ENCODE measurements at places on chromosomes 7 and 10. TPM values are rescaled to one million over a fixed set of nuclear protein-coding genes. Genes with fewer than 3 reads are reported as not detected.

GRCh38 chr7:137755846-137756651 lies 90.7 kb downstream of the DGKI start:
- peak; percentile 26 for DNase-seq

DNA sequence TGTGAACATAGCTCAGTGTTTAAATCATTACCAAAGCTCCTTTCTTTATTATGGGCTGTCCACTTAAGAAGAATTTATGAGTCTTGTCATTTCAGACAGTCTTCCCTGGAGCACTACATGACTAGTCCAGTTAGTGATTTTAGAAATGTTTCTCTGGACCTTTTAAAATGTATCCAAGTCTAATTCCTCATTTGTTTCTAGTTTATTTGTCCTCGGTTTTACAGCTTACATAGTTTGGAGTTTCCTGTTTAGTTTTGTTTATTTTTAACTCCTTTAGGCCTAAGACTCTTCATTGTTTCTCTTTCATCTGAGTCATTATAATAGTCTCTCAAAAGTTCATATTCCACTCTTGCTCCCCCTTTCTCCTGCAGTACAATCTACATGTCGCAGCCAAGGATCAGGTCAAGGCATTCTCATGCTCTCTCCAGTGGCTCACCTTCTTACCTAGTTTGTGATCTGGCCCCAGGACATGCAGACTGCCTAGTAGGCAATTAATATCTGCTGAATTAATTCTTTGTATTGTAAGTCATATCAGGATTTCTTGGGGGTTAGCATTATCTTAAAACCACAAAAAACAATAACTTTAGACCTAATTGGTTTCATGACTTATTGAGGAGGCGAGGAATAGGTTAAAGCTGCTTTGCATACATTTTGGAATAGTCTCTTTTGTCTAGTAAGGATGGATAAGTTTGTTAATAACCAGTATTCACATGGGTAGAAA lies 93.8 kb downstream of the MAPK8 start:
- peak; percentile 67 for DNase-seq

GRCh38 chr7:19928247-19928646 lies 154.8 kb upstream of the TMEM196 start:
- DNase-seq: no peak

- DNase-seq: no peak
Measured at GRCh38 chr7:111676811-111677210, 114.5 kb upstream of the IMMP2L start.

GRCh38 chr10:124193309-124193696 lies 99.9 kb upstream of the CHST15 start:
- DNase-seq: no peak

DNA sequence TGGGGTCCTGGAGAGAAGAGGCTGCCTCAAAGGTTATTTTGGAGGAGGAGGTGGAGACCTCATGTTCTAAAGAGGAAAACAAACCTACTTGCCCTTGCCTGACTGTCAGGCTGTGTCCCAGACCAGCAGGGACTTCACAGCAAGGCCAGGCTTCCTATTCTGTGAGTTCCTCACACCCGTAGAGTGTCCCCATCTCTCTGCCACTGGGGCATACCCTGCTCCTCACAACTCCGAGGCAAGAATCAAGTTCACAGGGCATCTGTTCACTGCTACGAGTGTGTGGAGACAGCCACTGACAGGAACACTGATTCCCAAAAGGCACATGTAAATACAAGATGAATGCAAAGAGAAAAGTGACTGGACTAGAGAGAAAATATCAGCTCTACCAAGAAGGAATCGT lies 38.0 kb downstream of the PDE1C start:
- DNase-seq: no peak

DNA sequence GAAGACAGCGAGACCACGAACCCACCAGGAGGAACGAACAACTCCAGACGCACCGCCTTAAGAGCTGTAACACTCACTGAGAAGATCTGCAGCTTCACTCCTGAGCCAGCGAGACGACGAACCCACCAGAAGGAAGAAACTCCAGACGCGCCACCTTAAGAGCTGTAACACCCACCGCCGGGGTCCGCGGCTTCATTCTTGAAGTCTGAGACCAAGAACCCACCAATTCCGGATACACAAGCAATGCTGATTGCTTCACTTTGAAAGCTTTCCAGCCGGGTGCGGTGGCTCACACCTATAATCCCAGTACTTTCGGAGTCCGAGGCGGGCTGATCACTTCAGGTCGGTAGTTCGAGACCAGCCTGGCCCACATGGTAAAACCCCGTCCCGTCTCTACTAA lies 177.2 kb upstream of the MYO3A start:
- DNase-seq: no peak

GRCh38 chr10:79073784-79074432 lies 5.1 kb downstream of the ZMIZ1 start:
- peak; percentile 58 for DNase-seq

DNA sequence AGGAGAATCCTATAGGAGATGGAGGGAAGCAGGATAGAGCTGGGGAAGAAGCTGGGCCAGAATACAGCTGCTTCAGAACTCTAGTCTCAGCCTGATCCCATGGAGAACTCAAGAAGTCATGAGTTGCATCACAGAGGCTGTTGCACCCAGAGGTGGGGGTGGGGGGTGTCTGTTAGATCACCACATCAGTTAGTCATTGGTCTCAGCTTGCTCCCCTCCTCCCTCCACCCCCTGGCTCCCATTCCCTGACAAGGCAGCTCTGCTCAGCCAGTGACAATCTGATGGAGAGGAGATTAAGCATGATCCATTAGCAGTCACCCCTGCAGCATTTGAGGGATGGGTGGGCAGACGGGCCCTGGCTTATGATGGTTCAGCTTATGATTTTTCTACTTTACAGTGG lies 58.4 kb upstream of the FGL2 start:
- no peak for DNase-seq

DNA sequence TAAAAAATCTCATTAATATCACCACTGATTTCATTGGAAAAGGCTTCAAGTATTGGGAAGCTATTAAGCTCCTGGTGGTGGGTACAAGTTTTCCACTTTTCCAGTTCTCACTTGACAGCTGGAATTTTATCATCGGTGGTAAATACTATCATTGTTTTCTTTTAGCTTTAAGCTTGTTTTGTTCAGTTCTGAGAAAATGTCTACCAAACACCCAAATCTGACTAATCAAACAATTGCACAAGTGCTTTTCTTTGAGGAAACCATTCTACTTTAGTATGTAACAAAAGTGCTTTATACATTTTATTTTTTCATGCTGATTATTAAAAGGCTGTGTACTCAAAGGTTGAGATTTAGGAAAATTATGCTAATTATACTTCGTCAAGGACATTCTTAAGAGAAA lies 7.9 kb downstream of the PRPF18 start:
- DNase-seq: no peak

DNA sequence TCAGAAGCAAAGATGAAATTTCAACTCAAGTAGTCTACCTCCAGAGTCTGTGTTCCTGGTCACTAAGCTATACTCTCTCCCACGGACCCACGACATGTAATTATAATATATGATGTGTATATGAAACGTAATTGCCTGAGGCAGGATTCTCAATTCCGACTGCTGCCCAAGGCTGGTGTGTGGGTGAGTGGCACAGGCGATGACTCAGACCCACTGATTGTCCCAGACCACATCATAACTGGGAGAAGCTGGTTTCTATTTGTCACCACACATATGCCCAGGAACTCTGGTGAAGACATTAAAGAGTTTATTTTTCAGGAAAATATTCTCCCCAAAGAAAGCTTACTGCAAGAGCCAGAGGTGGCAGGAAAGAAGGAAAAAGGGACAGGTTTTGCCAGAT lies 219.3 kb downstream of the JAZF1 start:
- peak; percentile 52 for DNase-seq

GRCh38 chr10:14545827-14546226 lies 215.1 kb upstream of the FRMD4A start:
- DNase-seq: peak; percentile 72

- no peak for DNase-seq
Measured at GRCh38 chr7:1210321-1210978, 22.2 kb upstream of the UNCX start.

DNA sequence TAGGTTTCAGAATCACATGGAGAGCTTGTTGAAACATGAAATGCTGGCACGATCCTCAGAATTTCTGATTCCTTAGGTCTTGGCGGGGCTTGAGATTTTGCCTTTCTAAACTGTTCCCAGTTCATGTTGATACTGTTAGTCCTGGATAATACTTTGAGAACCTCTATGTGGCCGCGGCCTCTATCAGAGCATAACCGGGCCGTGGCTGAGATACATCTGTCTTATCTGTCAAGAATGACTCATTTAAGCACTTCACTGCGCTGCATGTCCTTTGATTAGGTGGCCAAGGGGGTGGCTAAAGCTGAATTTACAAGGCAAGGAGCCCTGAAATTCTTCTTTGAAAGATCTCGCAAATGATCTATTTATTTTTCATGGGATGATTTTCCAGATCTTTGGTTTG lies 66.9 kb downstream of the GALNT17 start:
- DNase-seq: no peak

DNA sequence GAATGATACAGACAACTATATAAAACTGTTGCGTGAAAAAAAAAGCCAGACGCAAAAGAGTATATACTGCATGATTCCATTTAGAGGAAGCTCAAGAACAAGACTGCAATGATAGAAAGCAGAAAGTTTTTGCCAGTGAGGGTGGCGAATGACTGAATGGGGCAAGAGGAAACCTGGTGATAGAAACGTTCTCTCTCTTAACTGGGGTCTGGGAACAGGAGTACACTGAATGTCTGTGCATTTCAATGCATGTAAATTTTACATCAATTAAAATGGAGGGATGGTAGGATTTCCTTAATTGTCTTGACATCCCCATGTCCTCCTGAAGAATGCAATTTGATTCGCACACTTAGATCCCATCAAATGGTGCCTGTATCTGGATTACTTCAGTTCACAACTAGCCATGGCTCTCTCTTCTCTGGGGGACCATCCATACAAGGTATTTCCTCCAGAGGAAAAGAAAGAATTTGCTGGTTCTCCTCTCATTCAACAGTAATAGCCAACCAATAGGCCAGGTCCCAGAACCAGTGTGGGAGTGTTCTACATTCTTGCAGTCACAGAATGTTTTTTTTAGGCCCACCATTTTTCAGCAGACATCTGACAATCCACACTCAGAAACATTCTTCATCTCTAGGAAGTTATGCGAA lies 221.0 kb upstream of the KLF14 start:
- DNase-seq: no peak

GRCh38 chr10:74150204-74150989 lies at the start of gene AP3M1:
TSS of gene AP3M1 (minus strand) at chr10:74150828. CDS start at chr10:74138379, 12,449 bp downstream.
- peak; percentile 17 for DNase-seq

DNA sequence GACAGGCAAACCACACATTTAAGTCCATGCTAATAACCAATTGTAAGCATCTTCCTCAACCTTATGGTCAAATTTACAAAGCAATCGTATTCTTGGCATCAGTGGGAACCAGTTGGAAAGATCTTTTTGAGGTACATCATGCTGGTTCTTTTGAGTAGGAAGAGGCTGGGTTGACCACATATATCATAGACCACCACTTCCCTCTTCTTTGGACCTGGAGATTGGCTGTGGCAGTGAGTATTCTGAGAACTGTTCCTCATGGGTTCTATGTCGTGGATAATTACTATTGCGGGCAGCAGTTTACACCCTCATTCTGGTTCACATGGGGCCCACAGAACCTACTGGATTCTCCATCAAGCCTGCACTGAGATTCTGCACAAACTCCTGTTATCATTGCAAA lies 35.5 kb upstream of the C1GALT1 start:
- no peak for DNase-seq

DNA sequence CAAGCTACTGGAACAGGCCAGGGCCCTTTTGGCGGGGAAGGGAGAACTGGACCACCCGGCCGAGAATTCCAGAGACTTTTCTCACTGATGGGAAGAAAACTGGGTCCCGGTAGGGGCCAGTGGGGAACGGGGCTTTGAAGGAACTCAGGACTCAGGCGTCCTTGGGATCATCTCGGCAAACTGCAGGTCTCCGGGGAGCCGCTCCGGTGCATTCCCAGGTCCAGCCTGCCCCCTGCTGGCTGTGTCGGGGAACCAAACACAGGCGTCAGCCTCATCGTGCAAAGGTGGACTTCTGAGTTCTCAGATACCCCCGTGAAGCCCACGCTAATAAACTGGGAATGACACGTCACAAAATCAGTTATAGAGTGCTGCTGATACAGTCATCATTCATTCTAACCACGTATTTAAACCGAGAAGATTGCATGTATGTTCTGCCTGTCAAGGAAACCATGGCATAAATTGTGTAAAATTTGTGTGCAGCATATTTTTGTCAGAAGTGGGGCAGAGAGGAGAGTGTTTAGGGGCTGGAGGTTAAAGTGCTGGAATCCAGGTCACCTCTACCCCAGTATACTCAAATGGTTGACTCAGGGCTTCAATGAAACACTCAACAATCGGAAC lies 76.1 kb upstream of the CPXM2 start:
- peak; percentile 3 for DNase-seq

DNA sequence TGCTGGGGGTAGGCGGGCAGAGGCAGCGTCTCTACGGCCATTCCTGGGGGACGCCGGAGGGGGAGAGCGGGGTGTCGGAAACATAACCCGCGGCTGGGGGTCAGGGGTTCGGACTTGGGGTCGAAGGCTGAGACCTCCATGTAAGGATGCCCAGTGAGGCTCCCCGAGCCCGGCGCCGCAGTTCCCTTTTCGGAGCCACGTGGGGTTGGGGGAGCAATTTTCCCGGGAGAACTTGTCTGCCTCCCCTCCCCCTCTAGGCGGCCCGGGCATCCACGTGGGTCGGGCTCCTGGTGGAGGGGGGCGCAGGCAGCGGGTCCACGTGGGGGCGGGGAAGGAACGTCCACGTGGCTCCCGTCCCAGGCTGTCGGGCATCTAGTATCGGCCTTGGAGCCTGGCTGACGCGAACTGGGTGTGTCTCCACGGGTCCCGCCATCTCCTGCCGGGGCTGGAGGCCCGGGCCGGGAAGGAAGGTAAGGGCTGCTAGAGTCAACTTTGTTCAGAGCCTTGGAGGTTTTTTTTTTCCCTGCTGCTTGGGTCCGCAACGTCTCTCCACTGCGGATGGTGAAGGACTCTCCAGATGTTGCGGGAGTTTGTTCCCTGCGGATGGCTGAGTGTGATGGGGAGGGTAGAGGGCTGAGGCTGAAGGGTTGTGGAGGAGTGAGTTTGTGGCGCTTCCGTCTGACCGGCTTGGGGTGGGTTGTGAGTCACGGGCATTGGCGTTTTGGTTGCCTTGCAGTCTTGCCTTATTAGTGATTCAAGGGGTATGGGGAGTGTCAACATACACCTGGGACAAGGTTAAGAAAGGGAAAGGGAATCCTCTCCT lies 744 bp downstream of the PPRC1 start:
- DNase-seq: peak; percentile 54

GRCh38 chr10:2509081-2509531 lies 558.2 kb upstream of the PFKP start:
- DNase-seq: peak; percentile 92

GRCh38 chr7:77933394-77933793 lies 134.8 kb downstream of the PHTF2 start:
- peak; percentile 58 for DNase-seq

TMEM130 gene
- total RNA-seq: 8.9 TPM

CD36 gene
- 2.6 TPM for total RNA-seq

ERVW-1 gene
- 0.19 TPM for total RNA-seq

GIMAP6 gene
- total RNA-seq: not detected

MGAM2 gene
- total RNA-seq: 0.05 TPM

CYP3A4 gene
- not detected for total RNA-seq
